Activated T-cell treated with anti-CD3 and anti-CD28 coated beads, Interleukin-2, amount 50 U/mL, for 48 hours (primary cell): ENCODE measurements at places on chromosomes 2 and 18.
A peak's percentile ranks its signal among the peaks of the same experiment; 100 is the strongest.

GRCh38 chr18:51127664-51128063 lies 69.8 kb downstream of the MEX3C start:
- DNase-seq: no peak

DNA sequence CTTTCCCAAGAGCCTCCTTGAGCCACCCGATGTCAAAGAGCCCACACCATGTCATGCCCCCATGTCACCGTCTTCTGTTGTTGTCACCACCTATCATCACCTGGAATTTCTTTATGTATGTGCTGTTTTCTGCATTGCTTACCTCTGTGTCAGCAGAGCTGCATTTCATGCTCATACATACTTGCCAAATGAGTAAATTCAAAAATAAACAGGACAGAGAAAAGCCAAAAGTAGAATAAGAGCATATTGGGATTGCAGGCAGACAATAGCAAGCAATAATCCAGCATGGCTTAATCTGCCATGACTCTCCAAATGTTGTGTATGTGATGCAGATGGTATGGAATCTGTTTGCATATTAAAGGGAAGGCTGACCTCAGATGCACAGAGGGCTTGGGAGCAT lies 15.3 kb upstream of the RGPD4 start:
- no peak for DNase-seq

- no peak for DNase-seq
These were observed 106.0 kb downstream of the ZNF236 start for GRCh38 chr18:76928179-76928868.

- no peak for DNase-seq
These were observed 2.2 kb downstream of the TMEM18 start for GRCh38 chr2:675051-675450.

DNA sequence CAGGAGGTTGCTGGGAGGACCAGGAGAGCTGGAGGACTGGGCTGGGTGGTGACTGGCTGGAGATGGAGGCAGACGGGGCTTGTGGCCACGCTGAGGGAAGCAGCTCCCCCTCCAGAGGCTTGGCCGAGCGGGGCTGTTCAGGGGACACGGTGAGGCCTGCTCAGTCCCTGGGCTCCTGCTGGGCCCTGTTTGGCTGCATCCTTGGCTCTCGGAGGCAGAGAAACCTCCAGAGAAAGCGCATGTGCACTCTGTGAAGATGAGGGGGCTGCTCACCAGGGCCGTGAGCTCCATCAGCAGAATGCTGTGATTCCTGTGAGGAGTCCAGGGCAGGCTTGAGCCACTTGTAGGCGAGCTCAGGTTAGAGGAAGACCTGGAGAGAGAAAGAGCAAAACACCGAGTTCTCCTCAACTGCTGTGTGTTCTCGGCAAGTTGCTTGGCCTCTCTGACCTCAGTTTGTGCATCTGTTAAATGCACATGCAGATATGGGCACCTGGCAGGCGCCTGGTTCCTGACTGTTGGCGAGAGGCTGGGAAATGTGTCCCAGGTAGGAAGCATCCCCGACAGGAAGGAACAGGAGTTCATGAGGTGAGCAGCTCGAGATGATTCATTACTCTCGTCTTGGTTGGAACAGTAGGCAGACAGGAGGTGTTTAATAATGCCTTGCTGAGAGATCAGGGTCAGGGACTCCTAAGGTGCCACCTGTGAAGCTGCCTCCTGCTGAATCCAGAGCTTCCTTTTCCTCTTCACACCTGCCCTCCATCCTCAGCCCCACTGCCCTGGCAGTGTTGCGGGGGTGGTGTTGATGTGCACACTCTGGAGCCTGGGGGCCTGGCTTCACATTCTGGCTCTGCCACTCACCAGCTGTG lies 941 bp downstream of the ZAP70 start:
- DNase-seq: peak; percentile 67

DNA sequence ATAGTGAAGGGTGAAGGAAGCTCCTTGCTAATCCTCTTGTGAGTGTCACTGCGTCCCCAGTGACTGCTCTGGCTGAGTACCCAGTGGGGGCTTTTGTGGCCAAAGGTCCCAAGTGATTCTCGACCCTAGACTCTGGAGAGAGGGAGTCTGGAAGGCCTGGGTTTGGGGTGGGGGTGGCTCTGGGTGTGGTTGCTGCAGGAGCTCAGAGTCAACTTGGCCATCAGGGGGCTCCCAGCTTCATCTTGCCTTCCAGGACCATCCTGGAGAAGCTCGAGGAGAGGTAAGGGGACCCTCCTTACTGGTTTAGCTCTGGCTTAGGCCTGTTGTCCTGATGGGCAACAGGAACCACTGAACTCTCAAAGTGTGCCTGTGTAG lies 592 bp downstream of the PSD4 start:
- no peak for DNase-seq

DNA sequence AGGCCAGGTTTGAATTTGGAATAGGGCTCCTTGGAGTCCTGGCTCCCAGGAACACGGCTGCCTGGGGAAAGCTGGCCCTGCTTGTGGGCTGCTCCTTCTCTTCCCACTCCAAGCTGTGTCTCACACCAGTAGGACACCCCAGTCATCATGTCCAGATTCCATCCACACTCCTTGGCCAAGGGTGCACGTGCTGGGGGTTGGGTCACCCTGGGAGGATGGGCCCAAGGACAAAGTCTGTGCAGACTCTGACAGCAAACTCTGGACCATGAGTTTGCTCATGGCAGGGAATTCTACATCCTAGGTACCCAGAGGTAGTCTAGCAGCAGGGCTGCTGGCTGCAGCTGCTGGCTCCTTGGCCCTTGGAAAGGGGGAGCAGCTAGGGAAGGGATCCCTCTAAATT lies 102.4 kb upstream of the EPAS1 start:
- no peak for DNase-seq

- DNase-seq: no peak
These were observed 580.8 kb downstream of the ERBB4 start for GRCh38 chr2:211957799-211958198.

DNA sequence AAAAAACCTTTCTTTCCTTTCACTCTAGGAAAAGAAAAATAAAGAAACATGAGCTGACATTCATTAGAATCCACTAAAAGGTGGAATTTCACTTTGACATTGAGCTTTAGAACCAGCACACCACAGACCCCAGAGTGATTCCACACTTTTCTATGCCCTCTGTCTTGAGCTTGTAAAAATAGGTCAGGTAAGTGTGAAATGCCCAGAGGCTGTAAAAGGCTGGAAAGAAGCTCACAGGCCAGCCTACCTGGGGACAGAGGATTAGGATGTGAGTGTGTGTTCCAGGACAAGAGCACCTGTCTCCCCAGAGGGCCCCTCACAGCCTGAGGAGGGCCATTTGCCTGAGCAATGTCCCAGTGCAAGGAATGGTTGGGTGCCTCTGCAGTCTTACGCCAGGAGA lies 56.3 kb upstream of the MYO3B start:
- DNase-seq: no peak

DNA sequence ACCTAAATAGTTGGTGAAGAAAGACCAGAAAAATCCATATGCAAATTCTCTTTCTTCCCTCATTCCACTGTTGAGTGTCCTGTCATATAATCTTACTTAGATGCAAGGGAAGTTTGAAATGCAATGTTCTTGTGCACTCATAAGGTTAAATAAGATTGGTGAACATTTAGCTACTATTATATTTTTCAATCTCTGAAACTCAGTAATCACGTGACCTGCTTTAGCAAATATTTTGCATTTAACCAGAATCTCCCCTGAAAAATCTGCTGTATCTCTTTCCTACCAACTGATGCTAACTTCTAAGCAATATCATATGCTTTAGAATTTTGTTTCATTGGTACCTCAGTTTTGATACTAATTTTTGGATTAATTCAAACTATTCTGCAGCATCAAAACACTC lies 533.2 kb downstream of the RIT2 start:
- DNase-seq: no peak

DNA sequence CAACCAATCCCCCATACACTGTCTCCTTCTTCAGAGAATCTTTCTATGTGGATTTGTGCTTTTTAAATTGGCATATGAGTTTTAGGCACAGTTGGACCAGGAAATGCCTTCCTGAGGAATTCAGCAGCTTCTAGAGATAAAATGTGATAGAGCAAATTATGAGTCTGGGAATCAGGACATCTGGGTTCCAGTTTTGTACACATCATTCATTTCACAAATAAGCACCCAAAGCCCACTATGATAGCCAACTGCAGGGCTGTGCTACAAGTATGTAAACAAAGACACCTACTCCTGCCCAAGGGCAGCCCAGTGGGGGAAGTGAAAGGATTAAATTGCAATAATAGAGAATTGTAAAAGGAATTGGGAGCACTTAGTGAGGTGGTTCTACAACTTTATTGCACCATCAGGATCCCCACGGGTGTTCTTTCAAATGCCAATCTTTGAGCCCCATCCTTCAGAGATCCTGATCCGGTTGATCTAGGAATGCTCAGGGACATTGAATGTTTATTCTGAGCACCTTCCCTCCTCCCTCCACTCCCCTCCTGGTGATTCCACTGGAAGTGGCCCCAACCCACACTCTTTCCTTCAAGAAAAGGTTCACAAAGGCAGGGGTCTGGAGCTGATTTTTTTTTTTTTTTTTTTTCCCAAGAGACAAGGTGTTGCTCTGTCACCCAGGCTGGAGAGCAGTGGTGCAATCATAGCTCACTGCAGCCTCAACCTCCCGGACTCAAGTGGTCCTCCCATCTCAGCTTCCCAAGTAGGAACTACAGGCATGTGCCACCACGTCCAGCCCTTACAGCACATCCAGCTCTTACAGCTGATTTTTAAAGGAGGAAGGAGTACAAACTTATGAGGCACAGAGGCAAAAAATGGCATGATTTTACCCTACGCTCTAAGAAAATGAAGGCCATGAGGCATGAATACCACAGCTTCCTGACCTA lies 11.1 kb upstream of the KCMF1 start:
- no peak for DNase-seq

DNA sequence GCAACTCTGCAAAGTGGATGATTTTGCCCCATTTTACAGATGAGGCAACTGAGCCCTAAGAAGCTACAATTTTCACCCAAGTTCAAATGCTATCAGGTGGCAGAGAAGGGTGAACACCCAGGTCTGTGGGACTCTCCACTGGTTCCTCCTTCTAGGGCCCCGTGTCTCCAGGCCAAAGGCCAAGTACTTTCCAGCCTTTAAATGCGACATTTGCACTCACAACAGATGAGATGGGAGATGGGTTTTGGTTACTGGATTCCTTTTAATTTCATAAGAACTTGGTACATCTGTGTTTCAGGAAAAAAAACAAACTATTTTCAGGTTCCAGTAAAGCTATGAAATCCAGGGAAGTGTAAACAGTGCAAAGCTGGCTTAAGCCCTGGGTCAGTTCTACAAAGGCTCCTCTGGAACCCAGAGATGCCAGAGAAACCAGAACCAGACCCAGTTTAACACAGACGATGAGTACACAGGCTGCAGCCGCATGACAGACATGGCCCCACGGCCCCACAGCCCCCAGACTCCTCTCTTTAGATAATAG lies 361.7 kb downstream of the ANAPC1 start:
- DNase-seq: no peak

DNA sequence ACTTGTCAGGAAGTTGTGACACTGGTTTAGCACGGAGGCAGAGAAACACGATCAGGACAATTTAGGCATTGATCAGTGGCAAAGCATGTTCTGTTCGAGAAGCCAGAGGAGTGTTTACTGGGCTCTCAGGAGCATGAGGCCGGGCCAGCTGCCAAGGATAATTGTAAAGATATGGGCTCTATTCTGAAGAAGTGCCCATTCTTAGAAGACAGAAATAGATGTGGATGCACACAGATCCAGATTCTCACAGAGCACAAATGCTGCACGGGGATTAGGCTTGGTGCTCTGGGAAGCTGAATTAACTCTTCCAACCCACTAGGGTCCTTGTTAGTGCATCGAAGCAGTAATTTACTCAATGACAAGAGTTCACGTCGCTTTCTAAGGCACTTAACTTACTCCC lies 16.2 kb downstream of the AFF3 start:
- DNase-seq: no peak
